ENCODE measurements at places on chromosomes 1 and 21.

DNA sequence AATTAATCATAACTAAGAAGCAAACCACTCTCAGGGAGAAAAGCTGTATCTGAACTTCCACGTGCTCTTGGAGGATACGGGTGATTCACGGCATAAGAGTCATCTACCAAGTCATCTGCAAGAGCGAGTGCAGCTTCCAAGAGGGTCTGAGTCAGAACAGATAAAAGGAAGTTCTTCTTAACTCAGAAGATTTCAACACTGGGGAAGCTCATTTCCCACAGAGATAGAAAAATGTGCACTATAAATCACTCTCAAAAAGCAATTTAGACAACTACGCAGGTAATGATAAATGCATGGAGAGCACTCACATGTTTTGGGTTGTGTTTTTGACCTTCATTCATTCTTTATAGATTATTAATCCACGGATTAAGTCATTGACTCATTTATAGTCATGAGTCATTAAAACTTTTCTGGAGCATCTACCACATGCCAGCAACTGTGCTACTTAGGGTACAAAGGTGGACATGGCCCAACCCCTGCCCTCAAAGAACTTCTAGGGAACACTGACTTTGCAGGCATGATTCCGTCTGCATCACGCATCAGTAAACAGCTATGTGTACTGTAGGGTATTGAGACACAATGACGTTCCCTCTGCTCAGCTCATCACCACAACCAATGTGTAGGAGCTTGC, 20.8 kb downstream of the KCNJ15 start:
- DNase-seq: no peak

DNA sequence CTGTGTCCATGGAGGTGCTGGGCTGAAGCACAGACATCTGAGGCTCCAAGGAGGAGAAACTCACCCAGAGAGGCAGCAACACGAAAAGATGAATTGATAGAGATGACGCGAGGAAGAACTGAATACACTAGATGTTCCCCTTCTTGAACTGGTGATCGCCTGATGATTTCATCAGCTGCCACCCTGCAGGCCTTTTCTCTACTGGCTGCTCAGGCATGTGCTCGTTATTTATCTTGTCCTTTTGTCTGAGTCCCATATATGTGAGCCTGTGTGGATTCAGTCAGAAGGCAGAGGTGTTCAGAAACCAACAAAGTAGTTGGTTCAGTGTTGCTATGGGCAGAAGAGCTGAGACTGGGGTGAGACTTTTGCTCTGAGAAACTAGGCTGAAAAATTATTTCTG, 104.2 kb downstream of the SPATA46 start:
- DNase-seq: no peak

DNA sequence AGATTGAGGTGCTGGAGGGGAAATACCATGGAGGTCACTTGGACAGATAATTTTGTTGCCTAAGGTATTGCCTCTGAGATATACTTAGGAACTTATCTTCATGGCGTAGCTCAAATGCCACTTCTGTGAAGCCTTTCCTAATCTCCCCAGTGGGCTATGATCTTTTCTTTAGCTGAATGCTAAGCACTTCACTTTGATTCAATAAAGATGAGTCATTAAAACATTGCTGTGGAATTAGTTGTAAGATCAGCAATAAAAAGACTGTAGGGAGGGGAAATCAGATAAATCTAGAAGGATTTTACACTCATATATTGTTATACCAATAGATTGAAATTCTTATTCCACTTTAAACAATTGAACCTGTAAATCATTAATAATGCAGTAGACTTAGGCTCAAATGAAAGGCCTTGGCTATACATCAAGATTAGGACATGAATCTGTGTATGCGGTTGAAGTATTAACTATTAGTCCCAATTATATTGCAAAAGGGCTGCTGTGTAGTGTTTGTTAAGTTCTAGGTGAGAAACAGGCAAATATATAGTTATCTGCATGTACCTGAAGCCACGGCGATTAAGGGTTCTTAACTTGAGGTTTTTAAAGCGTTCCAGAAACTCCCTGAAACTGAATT, 19.2 kb upstream of the MAGOH start:
- no peak for DNase-seq

DNA sequence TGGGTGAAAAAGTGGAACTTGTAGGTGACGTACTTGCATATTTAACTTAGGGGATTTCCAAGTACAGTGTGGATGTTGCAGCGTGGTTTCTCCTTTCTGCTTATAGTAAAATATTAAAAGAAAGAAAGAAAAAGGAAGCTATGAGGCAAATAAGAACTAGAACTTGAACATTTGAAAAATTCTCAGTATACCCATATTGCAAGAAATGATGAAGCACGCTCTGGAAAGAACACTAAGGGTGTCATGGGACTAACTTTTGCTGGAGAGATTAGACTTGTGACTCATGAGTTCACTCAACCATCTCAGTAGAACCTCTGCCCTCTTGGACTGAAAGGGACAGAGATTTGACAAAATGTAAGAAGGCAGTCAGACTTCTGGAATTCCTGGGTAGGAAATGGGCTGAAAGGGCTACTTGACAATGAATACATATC, 704.5 kb upstream of the ADGRL4 start:
- no peak for DNase-seq

- DNase-seq: no peak
Measured at GRCh38 chr1:58397187-58397820, 149.2 kb downstream of the OMA1 start.

GRCh38 chr1:226308166-226308722, 720 bp downstream of the LIN9 start:
- peak; percentile 6 for DNase-seq

GRCh38 chr1:226098870-226099835, 36.6 kb downstream of the H3-3A start:
- no peak for DNase-seq

DNA sequence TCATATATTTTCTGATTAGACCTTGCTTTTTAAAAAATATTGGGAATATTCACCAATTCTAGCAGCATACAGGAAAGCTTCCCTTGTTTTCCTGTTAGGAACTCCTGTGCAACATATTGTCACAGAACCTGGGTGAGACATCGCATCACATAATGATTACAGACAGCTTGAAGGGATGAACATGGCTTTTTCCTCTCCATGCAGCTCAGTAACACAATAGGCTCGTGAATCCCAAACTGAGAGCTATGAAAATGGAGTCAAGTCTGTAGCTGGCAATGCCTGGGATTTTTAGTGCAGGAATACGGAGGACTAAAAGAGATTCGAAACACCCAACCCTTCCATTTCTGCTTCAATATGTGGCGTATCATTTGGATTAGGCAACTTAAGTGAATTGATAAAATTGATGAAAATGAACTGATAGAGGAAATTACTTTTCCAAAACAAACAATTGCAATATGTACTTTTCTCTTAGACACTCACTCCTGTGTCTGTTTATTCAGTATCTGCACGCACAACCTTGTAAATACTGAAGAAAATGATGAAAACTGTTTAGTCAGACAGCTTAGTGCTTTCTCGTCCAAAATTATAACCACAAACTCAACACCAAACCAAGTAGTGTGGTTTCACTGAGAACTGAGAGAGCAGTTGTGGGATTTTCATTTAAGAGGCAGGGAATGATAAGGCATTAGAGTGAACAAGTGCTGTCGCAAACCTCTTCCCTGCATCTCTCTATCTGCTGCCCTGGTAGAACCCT, 250.4 kb downstream of the PTBP2 start:
- DNase-seq: no peak

DNA sequence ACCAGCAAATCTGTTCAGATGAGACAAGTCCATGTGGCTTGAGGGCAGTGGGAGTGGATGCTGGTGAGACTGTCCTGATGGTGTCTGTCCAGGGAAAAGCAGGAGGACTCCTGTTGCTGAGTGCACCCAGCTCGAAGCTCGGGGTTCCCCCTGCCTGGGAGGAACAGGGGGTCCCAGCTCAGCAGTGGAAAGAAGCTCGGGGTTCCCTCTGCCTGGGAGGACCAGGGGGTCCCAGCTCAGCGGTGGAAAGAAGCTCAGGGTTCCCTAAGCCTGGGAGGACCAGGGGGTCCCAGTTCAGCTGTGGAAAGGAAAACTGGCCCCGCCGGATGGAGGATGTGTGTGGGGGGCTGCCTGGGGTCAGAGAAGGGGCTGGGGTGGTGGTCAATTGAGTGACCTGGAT, 39.1 kb downstream of the CRYAA start:
- DNase-seq: no peak

DNA sequence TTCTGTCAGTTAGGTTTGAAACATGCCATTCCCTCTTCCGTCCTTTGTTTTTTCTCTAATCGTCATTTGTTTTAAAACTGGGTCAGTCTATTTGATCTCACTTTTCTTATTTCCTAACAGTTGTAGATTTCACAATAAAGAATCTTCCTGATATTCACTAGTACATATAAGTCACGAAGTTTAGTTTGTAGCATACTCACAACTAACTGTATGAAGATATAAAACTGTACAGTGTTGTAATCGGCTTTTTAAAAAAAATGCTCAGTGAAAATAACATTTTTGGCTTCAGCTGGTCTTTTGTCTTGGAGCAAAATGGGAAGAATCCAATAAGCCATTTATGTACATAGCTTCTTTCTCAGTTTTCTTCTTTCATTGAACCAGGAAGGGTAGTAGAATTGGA, 78.3 kb downstream of the NCAM2 start:
- DNase-seq: no peak

DNA sequence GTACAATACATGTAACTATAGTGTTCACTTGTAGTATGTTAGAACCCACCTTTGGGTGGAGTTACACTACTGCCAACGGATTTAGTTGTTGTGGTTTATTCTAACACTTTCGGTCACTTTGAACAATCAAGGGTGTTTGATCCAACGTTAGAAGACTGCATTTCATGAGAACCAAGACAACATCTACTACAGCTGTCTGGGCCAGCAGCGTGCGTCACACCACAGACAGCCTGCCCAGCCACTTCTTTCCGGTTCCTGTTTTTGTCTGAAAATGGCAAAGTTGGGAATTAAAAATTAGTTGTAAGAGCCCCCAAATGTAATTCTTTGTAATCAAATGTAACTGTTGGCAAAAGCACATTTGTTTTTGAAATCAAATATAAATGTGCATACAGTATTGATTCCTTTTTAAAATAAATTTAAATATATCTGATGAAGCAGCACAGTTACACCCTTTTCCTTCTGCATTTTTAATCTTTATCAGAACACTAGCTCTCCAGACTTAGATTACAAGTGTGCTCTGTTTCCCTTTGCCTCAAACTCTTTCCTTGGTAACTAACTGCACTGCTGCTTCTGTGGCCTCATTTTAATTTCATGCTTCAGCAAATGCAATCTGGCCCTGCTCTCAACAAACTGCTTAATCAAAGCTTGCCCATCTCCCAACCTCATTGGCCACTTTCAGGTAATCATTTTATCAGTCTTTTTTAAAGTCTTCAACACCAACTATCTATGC, 86.6 kb upstream of the DPH5 start:
- DNase-seq: no peak

DNA sequence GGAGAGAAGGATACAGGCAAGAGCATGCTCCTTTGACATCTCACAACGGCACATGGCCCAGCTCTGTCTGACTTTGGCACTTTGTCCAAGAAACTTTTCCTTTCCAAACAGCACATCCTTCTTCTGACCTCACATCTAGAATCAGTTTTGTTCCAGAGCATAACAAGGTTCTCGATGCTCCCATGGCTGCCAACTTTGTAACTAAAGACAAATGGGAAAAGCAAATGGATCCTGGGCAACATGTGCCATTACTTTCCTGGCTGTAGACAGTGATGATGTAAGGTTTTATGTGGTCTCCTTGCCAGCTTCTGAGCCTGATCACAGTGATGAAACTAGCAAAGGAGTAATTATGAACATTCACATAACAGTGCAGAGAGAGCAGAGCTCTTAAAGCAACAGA, 171.8 kb upstream of the C1orf87 start:
- DNase-seq: no peak

DNA sequence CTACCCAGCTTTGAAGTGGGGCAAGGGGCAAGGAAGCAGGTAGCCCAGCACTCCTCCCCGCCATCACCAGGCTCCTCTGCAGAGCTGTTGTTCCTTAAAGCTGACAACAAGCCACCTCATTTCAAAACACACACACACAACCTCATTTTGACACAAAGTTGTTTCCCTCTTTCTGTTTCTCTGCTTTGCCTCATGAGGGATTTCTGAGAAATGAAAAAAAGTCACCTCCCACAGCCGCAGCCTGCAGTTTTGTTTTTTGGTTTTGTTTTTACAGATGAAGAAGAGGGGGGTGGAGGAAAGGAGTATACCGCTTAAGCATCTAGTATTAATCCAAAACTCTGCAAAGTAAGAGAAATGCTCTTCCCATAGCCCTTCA, 12.1 kb downstream of the MCL1 start:
- peak; percentile 59 for DNase-seq

- no peak for DNase-seq
Measured at GRCh38 chr1:157147906-157148700, 9.9 kb upstream of the ETV3 start.

DNA sequence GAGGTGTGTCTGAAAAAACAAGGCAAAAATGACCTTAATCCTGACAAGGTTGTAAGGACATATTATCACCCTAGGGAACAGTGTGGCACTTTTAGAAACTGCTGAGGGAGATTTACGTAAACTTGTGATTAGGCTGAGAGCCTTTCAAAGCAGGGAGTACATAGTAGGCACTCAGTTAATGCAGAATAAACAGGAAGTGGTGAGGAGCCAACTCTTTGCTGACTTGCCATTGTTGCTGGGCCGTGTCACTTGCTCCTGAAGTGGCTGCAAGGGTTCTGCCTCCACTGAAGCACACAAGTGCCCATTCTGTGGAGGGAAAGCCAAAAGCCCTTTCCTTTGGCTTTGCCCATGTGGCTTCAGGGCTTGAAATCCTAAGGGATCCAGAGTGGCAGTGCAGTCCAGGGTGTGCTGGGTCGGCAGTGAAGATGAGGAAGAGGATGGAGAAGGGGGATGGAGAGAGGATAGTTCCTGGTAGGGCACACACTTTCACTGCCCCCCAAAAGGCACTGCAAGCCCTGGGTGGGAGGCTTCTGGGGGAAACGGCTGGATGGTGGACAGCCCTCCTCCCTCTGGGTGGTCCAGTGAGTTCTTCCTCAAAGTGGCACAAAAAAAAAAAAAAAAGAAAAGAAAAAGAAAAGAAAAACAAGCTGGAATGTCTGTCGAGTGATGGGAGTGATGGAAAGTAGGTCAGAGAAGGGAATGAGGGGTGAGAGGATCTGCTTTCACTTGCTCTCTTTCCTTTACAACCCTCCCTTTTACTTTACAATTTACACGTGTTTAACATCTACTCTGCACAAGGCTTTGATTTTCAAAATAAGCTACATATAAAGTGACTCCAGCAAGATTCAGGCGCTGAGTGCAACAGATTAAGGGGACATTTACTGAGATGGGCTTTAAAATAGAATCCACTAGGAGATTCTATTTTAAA, 13.7 kb upstream of the RHEX start:
- DNase-seq: no peak

DNA sequence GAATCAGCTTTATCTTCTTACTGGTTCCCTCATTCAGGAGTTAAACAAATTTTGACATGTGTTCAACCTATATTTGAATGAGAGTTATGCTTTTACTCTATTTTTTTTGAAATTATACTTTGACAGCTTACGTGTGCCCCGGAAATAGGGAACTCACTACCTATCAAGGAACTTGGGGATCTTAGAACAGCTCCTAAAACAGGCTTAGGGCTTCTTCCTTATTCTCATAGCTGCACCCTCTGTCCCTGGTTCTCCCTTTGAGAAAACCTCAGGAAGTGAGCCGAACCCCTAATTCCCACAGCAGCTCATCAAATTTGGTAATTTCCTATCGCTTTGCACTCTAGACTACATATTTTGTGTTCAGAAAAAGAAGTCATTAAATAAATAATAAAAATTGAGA, 81.2 kb upstream of the RUNX3 start:
- no peak for DNase-seq

GRCh38 chr1:87926921-87927320, 598.2 kb downstream of the LMO4 start:
- DNase-seq: no peak

GRCh38 chr1:206898089-206898914, 1.1 kb downstream of the IL24 start:
- no peak for DNase-seq
